ENCODE measurements at places on chromosomes 6 and 20.
A peak's percentile ranks its signal among the peaks of the same experiment; 100 is the strongest.

DNA sequence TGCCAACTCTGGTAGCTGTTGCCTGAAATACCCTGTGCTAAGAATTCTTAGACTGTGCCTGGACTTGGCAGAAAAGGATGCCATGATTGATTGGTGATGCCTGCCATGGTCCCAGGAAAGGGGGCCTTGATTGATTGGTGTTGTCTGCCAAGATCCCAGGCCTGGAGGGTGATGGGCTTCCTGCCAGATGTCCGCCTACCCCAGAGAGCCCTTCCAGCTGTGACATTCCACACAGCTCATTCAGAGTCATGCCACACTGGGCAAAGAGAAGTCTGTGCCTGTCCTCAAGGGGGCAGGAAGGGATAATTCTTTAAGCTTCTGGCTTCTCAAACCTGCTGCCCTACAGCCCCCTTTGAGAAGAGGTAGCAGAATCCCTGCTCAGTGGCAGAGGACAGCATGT lies 24.6 kb downstream of the RIMS4 start:
- peak; percentile 30 for DNase-seq

- DNase-seq = no peak
Observed at GRCh38 chr6:158643836-158644230, 710 bp downstream of the DYNLT1 start.

DNA sequence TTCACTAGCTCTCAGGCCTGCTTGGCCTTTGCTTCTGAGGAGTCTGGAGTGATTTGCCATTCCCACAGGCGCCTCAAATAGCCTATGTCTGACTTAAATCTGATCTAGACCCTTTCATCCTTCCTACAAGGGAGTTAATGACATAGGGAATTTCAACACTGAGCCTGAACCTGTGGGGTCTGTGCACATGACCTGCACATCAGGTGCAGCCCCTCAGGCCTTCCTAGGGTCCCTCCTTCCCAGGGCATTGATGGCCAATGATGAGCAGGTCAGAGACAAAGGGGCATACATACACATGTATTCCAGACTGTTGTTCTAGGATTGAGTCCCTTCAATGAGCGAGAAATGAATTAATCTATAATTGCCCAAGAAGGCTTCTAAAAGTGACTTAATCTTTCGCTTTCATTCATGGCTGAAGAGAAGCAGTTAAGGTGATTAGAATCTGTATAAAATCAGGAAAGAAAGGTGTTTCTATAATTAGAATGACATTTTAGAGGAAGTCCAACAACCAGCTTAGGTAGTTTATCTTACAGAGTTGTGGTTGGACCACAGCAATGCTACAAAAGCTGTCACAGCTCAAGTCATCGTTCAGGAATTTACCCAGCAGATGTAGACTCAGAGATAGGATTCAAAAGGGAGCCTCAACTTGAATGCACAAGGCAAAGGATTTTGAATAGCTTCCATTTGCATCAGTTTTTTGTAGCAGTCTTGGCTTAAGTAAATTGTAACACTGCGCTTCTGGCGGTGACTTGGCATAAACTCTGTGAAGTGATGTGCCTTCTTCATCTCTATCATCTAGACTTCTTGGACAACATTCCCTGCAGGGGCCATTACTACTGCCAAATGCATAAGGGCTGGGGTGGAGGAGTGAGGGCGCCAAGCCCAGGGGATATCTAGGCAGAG lies 27.0 kb upstream of the TBC1D7 start:
- peak; percentile 9 for DNase-seq

DNA sequence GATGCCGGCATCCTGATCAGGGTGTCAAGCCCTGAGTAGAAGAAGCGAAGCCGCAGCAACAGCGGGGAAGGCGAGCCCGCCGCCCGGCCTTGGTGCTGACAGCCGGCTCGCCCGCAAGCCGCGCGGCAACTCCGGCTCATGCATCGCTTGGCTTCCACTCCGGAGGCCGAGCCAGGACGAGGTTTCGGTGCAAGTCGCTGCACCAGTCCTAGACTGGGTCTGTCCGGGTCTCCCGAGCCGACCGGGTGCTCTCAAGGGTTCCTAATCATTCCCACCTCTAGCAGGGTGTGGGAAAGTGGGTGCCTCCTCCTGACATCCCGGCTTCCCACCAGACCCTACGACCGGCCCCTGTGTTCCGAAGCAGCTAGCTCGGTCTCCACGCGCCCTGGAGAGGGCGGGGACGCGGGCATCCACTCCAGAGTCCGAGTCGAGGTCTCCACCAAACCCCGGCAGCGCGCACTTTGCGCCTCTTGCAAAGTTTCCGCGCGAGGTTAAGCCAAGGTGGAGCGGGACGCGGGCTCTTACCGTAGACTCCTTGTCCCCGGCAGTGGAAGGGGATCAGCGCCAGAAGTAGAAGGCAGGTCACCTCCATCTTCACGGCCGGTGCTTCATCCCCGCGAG lies 1.4 kb downstream of the MDGA1 start:
- DNase-seq = no peak

DNA sequence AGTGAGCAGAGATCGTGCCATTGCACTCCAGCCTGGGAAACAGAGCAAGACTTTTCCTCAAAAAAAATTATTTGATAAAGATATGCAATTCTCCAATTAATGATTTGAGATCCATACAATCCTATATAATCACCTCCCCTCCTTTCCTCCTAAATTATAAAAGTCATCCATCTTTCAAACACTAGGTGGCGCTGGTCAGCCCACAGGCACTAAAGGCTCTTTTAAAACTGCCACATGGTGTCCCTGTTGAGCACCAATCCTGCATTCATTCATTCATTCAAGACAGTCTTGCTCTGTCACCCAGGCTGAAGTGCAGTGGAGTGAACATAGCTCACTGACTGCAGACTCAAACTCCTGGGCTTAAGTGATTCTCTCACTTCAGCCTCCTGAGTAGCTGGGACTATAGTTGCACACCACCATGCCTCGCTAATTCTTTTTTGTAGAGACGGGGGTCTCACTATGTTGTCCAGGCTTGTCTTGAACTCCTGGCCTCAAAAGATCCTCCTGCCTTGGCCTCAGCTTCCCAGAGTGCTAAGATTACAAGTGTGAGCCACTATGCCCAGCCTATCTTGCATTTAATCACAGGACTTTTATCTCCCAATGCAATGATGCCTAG lies 58.7 kb upstream of the SLC2A12 start:
- peak; percentile 28 for DNase-seq

- no peak for DNase-seq
Observed at GRCh38 chr6:11121851-11122250, 10.3 kb upstream of the ERVFRD-1 start.

DNA sequence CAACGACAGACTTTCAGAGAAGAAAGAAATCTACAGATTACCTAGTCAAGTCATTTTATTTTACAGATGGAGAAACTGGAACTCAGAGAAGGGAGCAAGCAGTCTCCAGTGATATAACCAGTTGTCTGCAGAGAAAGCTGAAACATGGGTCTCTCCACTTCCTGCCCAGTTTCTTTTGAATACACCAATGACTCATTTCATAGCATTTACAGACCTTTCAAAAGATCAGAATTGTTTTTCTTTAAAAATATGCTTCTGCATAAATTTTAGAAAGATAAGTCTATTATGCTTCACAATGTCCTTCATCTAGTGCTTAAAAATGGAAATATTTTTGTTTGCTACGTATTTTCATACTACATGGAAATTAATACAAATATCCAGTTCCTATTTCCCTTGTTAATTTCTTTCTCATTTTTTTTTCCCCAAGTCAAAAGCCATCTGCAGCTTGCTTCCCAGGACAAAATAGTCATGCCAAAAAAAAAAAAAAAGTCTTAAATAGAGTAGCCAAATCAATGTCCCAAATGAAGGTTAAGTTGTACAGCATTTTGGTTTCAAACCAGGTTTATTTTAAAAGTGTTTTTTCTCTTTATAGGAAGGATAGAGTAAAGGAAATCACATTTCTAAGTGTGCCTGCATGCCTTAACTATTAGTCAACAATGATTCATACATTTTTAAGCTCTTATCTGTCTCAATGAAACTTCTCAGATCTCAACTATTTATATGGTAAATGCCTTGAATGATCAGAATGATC lies 36.9 kb downstream of the ARHGAP18 start:
- DNase-seq = no peak

GRCh38 chr6:52426667-52427066 lies 6.5 kb downstream of the EFHC1 start:
- no peak for DNase-seq

GRCh38 chr20:49590163-49591017 lies 22.5 kb upstream of the PTGIS start:
- no peak for DNase-seq

DNA sequence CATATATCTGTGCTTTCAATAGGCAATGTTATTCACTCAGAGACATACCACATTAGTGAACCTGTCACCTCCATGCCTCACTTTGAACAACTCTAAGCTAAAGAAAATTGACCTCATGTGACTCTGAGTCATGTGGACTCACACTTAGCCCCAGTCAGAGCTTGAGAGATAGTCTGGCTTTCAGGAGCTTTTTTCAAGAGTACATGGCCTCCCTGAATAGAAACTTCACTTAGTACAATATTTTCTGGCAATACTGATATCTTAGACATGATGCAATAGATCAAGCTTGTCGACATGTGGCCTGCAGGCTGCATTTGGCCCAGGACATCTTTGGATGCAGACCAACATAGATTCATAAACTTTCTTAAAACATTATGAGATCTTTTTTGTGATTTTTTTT lies 8.5 kb downstream of the SPTLC3 start:
- DNase-seq = no peak

GRCh38 chr6:21953831-21954801 lies 342.7 kb downstream of the PRL start:
- DNase-seq = peak; percentile 98

- no peak for DNase-seq
Observed at GRCh38 chr20:58660855-58661597, 9.9 kb downstream of the STX16 start.

DNA sequence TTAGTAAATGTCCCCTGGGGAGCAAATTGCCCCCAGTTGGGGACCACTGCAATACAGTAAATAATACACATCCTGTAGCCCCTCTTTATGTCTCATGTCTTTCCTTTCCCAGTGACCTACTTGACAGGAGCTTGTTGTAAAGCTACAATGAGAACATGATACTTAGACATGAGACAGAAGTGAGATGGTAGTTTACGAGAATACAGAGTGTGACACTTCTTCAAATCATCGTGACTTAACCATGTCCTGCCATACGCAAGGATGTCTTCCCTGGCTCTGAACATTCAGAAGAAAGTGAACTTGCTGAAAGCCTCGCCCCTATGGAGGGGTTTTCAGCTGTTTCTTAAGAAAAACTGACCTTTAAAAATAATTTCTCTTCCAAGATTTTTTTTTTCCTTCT lies 101.0 kb upstream of the SPACA1 start:
- DNase-seq = no peak

DNA sequence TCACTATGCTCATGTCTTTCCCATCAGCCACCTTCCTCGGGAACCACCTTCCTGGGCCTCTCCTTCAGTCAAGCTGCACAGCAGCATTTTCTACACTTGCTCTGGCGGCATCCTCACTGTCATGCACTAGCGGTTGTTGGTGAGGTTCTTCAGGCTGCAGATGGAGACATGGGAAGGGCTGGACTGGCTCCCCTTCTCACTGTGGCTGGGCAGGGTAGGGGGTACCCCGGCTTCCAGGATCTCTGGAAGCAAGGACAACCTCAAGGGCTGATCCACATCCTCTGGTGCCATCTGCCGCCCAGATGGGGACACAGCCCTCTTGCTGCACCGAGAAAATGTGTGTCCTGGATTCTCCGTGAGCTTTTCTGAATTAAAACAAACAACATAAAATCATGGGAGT lies 180.1 kb upstream of the RNF24 start:
- no peak for DNase-seq

GRCh38 chr6:135145063-135145800 lies 35.9 kb upstream of the MYB start:
- DNase-seq = no peak

DNA sequence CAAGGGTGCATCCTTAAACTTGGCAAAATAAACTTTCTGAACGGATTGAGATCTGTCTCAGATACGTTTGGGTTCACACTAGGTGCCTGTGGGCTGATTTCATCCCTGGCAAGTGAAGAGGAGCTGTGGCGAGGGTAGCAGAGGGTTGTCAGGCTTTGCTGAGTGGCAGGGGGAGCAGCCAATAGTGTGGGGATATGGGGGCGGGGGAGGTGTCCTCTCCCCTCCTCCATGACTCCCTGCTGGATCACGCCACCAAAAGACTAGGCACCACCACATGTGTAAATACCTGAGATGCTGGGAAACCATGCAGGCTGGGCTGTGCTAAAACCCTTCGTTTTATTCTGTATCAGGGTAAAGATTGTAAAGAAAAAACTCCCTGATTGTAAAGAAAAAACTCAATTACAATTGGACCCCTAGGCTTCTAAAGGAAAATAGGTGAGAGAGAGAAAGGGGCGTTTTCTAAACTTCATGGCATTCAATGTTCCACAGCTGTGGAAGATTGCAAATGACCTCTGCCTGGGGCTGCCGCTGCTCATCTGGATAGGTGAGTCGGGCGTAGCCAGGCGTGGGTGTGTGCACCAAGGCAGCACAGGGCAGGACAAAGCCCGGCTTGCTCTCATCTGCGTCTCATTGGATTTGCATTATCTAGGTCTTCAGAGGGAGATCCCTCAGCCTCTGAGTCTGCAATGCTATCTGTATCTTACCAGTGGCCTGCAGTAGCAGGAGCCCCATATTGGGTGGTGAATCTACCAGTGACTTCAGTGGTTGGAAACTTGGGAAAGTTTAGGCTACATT lies 26.9 kb upstream of the ADTRP start:
- DNase-seq = no peak

DNA sequence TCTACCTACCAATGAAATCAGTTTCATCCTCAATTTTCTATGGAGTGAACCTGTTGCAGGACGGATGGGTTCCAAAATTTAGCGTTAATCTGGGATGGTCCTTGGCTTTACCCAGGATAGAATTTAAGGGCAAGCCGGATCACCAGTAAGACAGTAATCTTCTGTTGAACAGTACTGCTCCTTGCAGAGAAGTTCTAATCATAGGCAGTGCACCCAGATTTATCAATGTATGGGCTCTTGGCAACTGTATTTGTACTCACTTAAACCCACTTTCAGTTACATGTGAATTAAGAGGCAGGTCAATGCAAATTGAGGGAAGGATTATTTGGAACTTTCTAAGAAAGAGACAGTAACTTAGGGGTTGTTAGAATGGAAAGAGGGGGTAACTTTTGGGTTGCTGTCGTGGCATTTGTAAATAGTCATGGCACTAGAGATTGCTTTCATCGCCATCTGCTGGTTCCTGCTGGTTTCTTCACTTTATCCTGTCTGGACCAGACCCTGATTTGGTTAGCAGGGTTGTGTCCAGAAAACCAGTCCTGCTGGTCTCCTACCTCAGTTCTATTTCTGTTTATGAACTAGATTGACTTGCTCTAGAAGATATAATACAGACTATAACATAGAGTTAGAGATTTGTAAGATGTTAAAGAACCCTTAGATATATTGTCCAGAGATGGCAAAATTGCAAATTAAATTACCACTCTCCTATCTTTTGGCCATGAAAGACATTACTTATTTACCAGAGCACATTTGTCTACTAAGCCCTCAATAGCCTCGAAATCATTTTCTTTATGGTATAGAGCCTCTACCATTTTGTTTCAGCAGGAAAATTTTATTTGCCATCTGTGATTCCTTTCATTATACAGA lies 646.3 kb downstream of the UTRN start:
- no peak for DNase-seq

- no peak for DNase-seq
Observed at GRCh38 chr20:23970049-23970448, 18.5 kb downstream of the GGTLC1 start.
